ENCODE measurements at places on chromosomes 6 and 20. TPM values are rescaled to one million over a fixed set of nuclear protein-coding genes. Genes with fewer than 3 reads are reported as not detected.

GRCh38 chr6:113458368-113459010, 398.7 kb upstream of the MARCKS start:
- DNase-seq = peak; percentile 92

POU5F1 gene
- total RNA-seq = 0.39 TPM

FUT9 gene
- total RNA-seq = not detected

SPATA25 gene
- total RNA-seq = 0.52 TPM

DNA sequence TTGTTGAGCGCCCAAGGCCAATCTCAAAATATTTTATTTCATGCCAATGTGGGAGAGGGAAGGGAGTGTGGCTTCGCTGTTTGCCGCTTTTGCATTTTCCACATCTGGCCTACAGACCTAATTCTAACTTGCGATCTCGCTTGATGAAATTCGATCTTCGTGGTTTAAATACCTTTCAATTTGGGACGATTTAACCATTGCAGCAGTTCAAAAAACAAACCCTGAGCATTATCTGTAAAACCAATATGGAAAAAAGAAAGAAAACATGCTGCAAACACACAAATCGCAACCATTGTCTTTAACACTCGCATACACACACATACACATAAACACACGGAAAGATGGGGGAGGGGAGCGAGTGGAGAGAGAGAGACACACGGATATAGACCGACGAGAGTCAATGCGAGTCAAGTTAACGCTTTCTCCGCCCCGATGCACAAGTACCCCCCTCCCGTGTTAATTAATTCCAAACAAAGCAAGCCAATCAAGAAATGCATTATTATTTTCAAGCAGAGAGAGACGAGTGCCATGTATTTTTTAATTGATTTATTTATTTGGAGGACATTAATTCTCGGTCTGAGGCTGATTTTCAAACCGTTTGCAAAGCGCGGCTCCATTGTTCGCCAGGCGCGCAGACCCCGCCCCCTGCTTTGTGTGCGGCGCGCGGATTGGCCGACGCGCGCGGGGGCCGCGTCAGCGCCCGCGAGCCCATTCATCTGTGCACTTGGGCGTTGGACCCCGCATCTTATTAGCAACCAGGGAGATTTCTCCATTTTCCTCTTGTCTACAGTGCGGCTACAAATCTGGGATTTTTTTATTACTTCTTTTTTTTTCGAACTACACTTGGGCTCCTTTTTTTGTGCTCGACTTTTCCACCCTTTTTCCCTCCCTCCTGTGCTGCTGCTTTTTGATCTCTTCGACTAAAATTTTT, at the start of gene MARCKS:
Gene MARCKS (plus strand): TSS at position 721 of the 931 bp plus-strand sequence. CDS start 401 bp downstream, outside the sequence.
- DNase-seq = peak; percentile 92

DNA sequence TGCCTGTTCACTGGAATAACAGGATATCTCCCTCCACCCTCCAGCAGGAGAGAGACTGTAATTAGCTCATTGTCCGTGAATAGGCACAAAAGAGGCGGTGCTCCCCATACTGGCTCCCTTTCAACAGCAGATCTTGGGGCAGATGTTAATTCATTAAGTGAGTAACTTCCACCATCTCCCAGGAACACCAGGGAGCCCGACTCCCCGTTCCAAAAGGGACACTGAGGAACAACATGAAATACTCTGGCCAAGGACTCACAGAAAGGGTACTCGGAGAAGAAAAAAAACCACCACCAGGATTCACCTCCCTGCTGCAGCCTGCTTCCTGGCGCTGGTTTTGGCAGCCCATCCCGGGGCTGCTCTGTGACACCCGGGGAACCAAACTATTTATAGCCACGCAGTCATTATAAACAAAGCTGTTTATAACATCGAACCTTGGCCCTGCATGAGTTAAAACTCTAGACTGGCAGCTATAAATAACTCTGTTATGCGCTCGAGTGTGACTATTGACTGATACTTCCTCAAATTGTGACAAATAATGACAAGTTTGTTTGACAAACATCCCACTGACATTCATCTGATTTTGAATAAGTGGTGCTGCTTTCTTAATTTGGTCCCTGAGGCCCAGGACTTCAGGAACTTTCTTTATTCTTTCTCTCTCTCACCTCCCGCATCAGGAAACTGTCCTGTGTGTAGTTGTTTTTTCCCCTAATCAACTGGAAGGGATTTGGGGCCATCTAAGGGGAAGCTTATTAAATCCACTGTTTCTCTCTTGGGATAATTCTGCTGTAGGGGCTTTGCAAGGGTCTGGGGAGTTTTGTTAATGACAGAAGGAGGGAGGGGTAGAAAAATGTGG, 521.6 kb downstream of the CD83 start:
- DNase-seq = peak; percentile 71

ARHGAP18 gene
- 28.3 TPM for total RNA-seq

DNA sequence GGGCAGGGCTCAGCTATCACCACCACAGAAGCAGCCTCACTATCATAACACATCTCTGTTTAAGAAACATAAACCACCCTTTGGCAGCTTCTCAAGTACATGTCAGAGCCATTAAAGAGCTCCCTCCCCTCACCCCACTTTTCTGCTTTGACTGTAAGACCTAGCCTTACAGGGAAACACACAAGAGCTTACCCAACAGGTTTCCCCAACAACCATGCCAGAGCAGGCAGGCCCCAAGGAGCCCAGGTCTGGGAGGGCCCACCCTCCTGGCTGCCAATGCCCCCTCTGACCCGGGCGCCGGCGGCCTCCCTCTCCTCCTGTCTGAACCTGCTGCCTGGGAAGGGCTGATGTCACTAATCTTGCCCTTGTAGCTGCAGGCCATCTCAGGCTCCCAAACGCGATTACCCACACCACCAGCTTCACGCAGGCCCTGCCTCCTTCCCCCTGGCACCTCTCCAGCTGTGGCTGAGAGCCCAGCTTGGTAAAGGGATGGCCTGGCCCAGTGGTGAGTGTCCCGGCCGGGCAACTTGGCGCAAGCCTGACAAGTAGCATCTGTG, 402.0 kb downstream of the MAFB start:
- peak; percentile 93 for DNase-seq

- no peak for DNase-seq
Observed at GRCh38 chr6:72642435-72642834, 20.6 kb downstream of the KCNQ5 start.

LAMA4 gene
- 85.6 TPM for total RNA-seq

DNA sequence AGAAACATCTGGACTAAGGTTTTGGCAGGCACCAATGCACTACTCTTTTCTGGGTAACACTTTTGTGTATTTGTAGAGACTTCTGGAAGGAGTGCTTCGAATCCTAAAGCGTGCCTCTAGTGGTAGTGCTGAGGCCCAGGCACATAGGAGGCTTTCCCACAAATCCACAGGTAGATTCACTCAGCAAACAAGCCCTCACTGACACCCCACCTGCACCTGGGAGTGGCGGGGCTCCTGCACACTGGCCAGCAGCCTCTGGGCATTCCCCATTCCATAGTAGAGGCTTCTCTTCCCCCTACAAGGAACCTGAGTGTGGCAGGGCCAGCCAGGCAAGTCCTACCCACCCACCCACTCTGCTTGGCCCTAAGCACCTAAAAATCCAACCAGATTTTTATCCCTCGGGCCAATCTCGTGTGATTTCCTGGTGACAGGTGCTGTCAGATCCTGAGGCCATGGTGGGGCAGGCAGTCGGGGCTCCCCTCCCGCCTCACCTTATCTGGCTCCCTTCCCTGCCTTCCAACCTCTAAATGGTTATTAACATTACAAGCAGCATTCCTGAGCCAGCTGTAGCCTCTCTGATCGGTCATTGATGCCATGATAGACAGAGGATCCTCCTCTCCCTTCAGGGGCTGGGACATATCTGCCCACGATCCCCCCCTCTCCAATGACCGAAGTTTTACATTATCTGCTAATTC, 82.4 kb downstream of the SLC2A10 start:
- no peak for DNase-seq

Data from M059J (cell line).